ENCODE measurements at places on chromosomes 3 and 15.
A peak's percentile ranks its signal among the peaks of the same experiment; 100 is the strongest.

DNA sequence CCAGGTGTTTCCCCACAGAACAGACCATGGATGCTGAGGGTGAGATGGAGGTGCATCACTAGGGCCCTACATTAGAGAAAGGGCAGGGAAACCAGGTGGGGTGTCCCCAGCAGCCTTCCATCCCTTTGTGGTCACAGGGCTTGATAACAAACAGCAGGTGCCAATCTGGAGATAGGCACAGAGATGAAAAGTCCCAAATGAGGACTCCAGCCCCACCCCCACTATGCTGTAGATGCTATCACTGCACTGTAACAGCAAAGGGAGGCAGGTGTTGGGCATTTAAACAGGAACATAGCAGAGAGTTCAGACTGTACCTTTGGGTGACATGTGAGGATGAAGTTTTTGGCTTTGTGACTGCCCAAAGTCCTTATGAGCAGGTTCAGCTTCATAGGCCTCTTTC lies 21.4 kb downstream of the IL20RB start:
- DNase-seq = no peak

- no peak for DNase-seq
Measured at GRCh38 chr15:33955945-33956344, 12.4 kb upstream of the CHRM5 start.

GRCh38 chr15:27796405-27797320 lies 302.5 kb downstream of the OCA2 start:
- DNase-seq = no peak

DNA sequence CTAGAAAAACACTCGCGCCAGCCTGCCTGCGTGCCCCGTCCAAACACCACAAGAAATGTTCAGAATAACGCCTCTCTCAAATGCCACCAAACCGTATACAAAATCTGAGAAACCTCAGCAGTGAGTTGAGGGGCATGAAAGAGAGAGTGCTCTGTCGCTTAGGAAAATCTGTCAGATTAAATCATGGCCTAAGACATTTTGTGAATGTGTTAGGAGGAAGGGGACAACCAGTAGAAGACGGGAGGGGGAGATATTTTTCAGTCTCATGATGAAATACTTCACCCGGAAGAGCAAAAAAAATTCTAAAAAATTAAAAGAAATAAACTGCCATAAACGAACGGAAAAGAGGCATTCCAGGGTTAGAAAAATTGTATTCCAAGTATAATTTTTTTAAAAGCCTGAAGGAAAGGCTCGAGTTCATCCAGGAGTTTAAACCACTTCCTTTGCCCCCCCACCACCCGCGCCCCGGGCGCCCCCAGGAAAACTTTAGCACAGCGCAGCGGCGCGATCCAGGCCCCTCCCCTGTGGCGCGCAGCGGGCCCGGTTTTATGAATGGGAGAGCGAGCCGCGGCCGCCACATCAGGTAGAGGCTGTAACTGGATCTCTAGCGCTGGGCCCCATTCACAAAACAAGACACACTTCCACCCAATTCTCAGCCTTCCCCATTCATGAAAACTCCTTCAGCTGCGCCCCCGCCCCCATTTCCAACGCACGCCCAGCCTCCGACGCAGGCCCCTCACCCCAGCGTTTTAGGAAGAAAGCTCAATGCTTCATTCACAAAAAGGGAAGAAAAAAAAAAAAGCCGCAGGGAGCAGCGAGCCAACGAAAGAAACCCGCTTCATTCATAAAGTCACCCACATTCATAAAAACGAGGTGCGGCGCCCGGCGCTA lies 1.4 kb downstream of the ETV5 start:
- DNase-seq = peak; percentile 57

- DNase-seq = no peak
Measured at GRCh38 chr3:175640958-175641357, 781.8 kb downstream of the NAALADL2 start.

- DNase-seq = no peak
Measured at GRCh38 chr3:43953380-43953779, 262.6 kb downstream of the ABHD5 start.

DNA sequence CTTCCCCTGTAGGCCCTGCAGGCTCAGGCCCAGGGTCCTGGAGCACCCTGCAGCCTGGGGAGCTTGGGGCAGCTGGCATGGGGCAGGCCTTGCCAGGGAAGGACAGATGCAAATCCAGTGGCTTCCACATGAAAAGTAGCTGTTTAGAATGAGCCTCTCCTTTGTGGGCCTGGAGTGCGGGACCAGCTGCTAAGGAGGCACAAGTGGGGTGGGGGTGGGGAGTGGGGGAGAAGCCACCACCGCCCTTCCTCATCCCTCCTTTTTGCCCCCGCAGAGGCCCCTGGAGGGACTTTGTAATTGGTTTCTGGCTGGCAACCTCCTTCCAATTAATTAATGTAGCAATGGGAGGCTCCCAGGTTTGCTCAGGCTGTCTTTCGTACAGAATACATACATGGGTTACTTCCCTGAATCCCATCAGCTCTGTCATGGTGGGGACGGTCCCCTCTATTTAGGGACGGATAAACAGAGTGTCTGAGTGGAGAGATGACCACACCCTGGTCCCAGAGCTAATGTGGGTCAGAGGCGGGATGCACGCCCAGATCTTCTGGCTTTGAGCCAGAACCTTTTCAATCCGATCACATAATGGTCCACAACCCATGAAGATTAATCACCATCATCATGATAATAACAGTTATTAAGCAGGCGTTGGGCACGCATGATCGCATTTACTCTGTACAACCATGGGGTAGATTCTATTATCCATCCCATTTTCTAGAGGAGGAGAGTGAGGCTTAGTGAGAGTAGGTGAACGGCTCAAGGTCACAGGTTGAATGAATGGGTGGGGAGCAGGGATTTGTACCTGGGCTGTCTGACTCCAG lies 6.2 kb downstream of the CORO2B start:
- DNase-seq = no peak

DNA sequence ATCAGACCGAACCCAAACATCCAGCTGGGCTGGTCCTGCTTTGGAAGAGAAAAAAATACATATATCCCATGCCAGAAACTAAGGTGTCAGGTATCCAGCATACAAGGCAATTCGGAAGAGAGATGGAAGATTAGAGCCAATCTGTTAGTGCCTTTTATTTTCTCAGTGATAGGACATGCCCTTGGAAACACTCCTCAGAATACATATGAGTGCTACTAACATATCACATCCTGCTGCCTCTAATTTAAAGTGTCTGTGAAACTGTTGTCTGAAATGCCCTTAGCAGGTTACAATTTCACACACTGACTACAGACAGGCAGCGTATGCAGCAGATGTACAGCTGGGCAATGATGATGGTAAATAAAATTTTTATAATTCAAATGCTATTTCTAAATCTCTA lies 78.9 kb downstream of the RBPMS2 start:
- no peak for DNase-seq

DNA sequence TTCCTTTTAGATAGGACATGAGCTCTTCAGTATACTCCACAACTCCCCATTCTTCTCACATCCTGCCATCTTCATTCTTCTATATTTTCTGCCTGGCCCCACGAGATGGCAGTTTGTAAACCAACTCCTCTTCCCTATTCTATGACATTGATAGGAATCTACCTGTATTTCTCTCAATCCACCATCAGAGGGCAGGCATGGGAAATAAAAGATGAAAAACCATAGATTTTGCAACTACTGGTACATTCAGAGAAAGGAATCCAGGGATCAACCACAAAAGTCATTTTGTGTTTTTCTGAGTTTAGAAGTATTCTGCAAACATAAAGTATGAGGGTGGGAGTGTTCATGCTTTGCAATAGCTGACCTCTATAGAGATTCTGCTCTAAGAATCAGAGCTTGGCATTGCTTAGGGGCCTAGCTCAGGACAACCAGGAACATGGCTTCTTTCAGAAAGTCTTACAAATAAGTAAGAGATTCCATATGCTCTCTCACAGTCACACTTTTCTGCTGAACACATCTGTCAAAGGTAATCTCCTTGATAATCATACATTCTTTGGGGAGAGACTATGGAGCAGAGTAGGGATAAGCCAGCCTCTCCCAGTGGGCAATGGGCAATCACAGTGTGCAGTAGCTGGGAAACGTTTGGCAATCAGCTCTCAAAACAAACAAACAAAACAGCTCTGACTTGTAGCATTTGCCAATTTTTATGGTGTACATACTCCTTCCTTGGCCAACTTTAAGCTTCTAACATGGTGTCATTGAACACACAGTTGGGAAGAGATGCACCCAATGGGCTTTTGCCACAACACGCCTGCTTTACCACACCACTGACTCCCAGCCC lies 43.1 kb upstream of the SLC25A36 start:
- peak; percentile 43 for DNase-seq

DNA sequence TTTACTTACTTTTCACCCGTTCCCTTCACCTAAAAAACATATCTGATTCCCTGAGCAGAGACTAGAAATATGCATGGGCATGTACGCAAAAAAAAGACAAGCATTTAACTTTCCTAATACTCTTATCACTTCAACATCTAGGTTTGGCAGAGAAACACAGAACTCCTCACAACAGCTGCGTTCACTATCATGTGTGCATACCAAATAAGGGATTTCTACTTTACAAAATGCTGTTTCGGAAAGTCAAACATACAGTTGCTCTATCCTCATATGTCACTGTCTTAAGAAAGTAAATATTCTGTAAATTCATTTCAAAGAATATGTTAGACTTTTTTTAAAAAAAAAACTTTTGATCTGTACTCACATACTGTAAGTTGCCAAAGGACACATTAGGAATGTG lies 65.1 kb upstream of the CBLB start:
- no peak for DNase-seq
